RKO (cell line): ENCODE measurements at places on chromosomes 2 and 18.

- peak; percentile 61 for DNase-seq
Observed at GRCh38 chr2:230411570-230412370, 4.2 kb upstream of the SP100 start.

DNA sequence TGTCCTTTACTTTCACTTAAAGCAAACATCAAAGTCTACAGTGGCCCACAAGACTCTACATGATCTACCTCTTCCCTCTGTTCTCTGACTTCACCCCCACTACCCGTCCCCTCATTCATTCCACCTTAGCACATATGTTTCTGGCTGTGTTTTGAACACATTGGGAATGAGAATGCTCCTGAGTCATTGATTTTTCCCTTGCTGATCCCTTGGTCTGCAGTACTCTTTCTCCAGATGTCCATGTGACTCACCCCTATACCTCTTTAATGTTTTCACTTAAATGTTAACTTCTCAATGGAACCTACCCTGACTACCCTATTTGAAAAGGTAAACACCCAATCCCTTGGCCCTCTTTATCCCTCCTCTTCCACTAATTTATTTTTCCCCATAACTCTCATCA, 30.7 kb upstream of the FRZB start:
- DNase-seq = peak; percentile 39

DNA sequence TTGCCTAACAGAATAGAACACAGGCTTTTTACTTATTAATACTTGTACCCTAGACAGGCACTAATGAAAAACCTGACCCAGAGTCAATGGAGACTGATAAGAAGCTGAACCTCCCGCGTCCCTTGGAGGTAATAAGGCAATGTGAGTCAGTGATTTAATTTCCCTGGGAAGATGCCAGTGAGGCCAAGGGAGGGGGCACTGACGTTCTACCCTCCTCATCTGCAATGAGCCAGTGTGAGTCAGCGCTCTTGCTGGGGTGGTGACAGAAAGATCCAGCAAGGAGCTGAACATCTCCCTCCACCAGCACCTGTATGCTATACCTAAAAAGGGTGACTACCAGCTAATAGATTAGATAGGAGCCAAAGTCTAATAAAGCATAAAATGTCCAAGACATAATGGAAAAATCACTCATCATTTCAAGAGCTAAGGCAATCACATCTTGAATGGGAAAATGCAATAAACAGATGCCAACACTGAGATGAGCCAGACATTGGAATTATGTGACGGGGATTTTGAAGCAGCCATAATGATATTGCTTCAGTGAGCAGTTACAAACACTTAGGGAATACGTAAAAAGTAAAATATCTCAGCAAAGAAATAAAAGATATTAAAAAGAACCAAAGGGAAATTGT, 116.9 kb downstream of the TPGS2 start:
- peak; percentile 64 for DNase-seq

DNA sequence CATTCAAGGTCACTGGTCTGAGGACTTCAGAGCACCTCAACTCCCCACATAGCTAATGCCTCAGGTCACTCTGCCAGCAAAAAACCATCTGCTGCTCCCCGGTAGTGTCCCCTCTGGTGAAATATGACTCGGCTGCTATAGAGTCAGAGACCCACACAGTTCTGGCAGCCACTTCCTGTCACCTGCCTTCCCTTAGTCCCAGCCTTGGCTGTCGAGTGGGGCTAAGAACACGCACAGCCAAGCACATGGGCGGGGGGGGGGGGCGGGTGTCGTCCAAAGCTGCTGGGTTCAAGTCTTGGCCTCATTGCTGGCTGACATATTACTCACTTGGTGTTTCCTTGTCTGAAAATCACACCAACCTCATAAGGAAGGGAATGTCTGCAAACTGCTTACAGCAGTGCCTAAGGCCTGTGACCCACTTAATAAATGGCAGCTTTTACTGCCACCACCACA, 37.5 kb downstream of the POLR1A start:
- DNase-seq = no peak

DNA sequence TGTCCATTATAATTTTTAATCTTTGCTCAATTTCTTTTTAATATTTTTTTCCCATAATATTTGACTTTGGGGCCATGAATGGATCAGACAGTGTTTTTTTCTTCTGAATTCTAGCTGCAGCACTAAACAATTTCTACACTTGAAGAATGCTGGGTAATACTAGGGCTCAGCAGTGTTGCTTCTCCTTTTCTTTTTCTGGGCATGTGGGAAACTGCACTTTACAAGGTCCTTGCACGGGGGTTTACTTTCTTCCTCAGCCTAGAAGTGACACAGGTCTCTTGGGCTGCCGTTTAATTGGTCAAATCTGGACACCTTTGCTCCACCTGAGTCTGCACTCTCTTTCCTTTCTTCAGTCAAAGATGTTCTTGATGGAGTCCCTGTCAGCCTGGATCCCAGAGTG, 135.4 kb upstream of the APCDD1 start:
- no peak for DNase-seq

DNA sequence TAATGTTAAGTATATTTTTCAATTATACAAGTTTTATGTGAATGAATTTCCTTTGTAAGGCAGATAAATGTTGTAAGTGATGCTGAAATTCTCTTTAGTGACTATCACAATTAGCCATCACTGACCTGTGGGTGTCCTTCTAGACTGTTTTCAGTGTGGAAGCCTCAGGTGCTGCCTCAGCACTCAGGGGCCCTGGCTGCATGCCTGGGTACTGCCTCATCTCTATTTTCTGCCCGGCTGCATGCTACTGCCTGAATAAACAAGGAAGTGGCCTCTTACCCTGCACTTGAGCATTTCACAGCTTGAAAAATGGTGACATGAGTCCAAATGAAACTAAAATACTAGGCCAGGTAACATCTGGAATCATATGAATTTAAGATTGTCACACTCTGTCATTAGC, 787.6 kb upstream of the SALL3 start:
- DNase-seq = peak; percentile 11

DNA sequence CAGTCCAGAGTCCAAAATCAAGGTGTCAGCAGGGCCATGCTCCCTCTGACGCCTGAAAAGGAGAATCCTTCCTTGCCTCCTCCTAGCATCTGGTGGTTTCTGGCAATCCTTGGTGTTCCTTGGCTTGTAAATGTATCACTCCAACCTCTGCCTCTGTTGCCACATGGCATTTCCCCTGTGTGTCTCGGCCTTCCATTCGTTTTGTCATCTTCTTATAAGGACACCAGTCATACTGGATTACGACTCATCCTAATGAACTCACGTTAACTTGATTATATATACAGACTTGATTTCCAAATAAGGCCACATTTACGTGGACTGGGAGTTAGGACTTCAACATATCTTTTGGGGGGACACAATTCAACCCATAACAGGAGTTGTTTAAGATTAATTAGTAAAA, 15.8 kb downstream of the PMAIP1 start:
- peak; percentile 40 for DNase-seq
